Tibial artery (tissue), 4 donors: ENCODE measurements at places on chromosomes 13 and 19.

- no peak for DNase-seq
Measured at GRCh38 chr13:20121159-20121525, 39.7 kb downstream of the GJA3 start.

- no peak for DNase-seq
Measured at GRCh38 chr13:73482556-73482955, 423.8 kb downstream of the KLF5 start.

- DNase-seq = no peak
Measured at GRCh38 chr19:56721714-56722113, 50.2 kb upstream of the ZNF835 start.

DNA sequence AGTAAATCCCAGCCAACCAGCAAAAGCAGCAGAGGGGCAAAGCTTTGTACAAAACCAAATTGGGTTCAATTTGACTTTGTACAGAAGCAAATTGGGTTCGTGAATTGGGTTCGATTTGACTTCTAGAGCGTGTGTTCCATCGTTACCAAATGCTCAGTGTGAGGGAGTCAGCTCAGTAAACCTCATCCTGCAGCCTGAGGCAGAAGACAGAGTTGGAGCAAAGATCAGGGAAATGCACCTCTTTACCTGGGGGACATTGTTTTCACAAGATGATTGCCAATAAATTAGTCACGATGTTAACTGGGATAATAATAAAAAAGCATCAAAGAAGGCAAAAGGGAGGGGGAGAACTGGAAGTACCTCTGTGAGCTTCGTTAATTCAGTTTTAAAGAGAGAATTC lies 1.5 kb downstream of the RAB20 start:
- DNase-seq = no peak
